CD8-positive, alpha-beta memory T cell (primary cell): ENCODE measurements at places on chromosomes 4 and X. TPM values are rescaled to one million over a fixed set of nuclear protein-coding genes. Genes with fewer than 3 reads are reported as not detected.

GRCh38 chr4:184456337-184456736 is 18.0 kb downstream of the IRF2 start:
- no peak overlapping the region for H3K4me3 ChIP-seq
- no peaks in the 10 kb centered on the region for H3K36me3 ChIP-seq
- peaks cover 81% of the 10 kb centered on the region for H3K4me1 ChIP-seq
- DNase-seq = no peak
- no peaks in the 10 kb centered on the region for H3K27me3 ChIP-seq

DNA sequence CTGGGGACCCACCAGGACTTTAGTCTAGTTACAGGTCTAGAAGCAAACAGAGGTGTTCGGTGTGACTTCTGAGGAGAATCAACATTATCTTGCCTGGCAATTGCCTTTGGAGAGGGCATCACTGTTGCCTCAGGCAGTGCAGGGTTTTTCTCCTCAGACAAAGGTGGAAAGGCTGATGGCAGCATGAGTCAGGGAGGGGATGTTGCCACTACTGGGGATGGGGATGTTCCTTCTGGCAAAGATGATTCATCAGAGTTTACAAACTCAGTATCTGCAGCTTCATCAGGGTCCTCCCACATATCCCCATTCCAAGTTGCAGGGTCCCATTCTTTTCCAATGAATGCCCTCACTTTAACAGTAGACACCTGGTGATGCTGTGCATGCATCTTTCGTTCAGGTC is 91.3 kb upstream of the GALNTL6 start:
- no peaks in the 10 kb centered on the region for H3K27me3 ChIP-seq
- no peaks in the 10 kb centered on the region for H3K36me3 ChIP-seq
- no peak for DNase-seq
- no peak overlapping the region for H3K27ac ChIP-seq

- H3K4me3 ChIP-seq = no peak overlapping the region
- no peaks in the 10 kb centered on the region for H3K36me3 ChIP-seq
- H3K4me1 ChIP-seq = no peaks in the 10 kb centered on the region
- no peak overlapping the region for H3K27ac ChIP-seq
- H3K27me3 ChIP-seq = no peaks in the 10 kb centered on the region
- no peak for DNase-seq
These were observed 31.8 kb downstream of the RNF150 start for GRCh38 chr4:141101511-141101910.

DNA sequence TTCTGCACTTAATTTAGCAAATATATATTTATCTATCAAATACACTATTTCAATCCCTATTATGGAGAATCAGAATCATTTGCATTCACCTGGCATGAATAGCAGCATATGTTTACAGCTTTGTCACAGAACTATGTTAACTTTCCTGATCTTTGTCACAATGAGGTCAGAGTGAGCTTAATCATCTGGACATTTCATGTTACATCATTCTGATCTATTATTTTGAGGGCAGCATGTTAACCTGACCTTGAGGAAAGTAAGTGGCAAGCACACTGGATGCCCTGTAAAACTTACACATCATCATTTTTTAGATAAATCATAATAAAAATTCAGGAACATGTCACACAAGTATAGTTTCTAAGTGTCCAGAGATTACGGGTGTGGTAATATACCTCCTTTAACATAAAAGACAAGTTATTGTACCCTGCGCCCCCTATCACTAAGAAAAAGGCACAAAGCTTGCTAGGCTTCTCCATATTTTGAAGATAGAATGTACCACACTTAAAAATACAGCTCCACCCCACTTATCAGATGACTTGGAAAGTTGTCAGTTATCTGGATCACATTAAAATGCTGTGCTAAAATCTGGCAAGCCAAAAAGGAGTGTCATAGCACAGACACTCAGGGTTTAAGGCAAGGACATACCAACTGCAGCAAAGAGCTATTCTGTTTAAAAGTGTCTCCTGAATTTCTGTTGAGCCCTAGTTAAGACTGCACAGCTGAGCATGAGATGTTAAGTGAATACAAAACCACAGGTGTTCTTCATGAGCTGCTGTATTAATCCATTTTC is 182.7 kb upstream of the FAT4 start:
- no peak for DNase-seq
- no peak overlapping the region for H3K4me3 ChIP-seq
- no peaks in the 10 kb centered on the region for H3K36me3 ChIP-seq
- H3K27ac ChIP-seq = no peak overlapping the region
- no peaks in the 10 kb centered on the region for H3K4me1 ChIP-seq
- no peaks in the 10 kb centered on the region for H3K27me3 ChIP-seq

DNA sequence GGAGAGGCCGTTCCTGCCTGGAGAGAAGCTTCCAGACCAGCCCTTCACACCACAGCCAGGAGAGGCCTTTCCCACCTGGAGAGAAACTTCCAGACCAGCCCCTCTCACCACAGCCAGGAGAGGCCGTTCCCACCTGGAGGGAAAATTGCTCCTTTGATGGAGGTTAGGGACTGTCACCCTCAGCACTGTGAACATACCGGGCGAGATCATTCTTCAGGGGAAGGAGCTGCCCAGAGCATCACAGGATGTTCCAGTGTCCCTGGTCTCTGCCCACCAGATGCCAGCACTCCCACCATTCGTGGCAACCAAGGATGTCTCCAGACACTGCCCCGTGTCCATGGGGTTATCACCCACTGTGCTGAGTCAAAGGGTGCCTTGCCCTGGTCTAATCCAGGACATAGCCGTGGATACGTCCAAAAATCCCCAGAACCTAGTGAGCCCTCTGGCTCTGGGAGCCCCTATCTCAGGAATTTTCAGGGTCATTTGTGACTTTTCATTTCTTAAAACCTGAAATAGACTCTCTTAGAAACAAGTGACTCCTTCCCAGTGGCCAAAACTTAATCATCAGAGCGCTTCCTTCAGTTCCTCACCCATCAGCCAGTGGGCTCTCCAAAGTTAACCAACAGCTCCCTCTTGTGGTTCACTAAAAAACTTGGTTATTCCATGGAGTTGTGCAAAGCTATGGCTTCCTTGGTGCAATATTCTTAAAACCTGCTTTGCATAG is 80.2 kb downstream of the CRMP1 start:
- H3K36me3 ChIP-seq = no peaks in the 10 kb centered on the region
- H3K4me1 ChIP-seq = no peaks in the 10 kb centered on the region
- no peak for DNase-seq
- H3K27me3 ChIP-seq = no peaks in the 10 kb centered on the region
- no peak overlapping the region for H3K27ac ChIP-seq

DNA sequence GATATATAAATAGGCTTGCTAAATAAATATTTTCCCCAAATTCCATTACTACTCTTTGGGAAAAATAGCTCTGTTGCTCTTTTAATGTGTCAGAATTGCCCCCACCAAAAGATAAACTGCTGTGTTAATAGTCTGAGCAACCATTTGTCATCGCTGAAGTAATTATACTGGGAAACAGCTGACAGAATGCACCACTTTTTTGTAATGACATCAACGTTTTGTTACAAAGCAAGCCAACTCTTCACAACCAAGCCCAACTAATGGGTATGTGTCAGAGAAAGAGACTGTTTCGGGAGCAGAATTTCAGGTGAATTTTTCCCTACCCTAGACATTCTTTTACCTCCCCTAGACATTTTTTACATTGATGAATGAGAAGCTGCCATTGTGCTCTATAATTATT is 405.0 kb upstream of the MAGEB18 start:
- no peak overlapping the region for H3K27ac ChIP-seq
- no peaks in the 10 kb centered on the region for H3K36me3 ChIP-seq
- H3K4me3 ChIP-seq = no peak overlapping the region
- H3K27me3 ChIP-seq = no peaks in the 10 kb centered on the region
- DNase-seq = no peak

GRCh38 chr4:142202404-142203332 is 566.3 kb downstream of the IL15 start:
- DNase-seq = no peak
- H3K27ac ChIP-seq = no peak overlapping the region
- peaks cover 8% of the 10 kb centered on the region for H3K36me3 ChIP-seq
- no peak overlapping the region for H3K4me3 ChIP-seq
- no peaks in the 10 kb centered on the region for H3K27me3 ChIP-seq

- H3K4me1 ChIP-seq = no peaks in the 10 kb centered on the region
- H3K27me3 ChIP-seq = no peaks in the 10 kb centered on the region
- no peak overlapping the region for H3K27ac ChIP-seq
- no peak overlapping the region for H3K4me3 ChIP-seq
These were observed 191.1 kb upstream of the NEIL3 start for GRCh38 chr4:177118596-177118995.

DNA sequence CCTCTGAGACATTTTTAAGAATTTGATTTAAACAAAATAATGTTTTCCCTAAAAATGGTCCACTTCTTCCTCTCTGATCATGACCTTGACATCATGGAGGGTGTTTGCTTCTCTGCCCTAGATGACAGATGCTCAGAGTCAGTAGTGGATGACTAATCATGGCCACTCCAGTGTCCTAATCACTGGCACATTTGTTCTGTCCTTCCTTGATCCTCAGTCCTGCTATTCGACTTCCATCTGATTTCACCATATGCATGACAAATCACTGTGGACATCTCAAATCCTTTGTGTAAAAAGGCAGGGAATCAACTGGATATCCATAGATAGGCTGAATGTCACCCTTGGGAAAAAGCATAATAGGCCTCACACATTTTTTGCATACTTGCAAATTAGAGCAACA is 9.0 kb downstream of the CRMP1 start:
- no peak overlapping the region for H3K4me3 ChIP-seq
- DNase-seq = no peak
- no peaks in the 10 kb centered on the region for H3K36me3 ChIP-seq
- peaks cover 3% of the 10 kb centered on the region for H3K27me3 ChIP-seq
- H3K27ac ChIP-seq = no peak overlapping the region

GRCh38 chrX:27276751-27277150 is 186.4 kb downstream of the PPP4R3C start:
- H3K27me3 ChIP-seq = no peaks in the 10 kb centered on the region
- H3K36me3 ChIP-seq = no peaks in the 10 kb centered on the region
- H3K4me3 ChIP-seq = no peak overlapping the region
- H3K27ac ChIP-seq = no peak overlapping the region
- DNase-seq = no peak
- no peaks in the 10 kb centered on the region for H3K4me1 ChIP-seq

DNA sequence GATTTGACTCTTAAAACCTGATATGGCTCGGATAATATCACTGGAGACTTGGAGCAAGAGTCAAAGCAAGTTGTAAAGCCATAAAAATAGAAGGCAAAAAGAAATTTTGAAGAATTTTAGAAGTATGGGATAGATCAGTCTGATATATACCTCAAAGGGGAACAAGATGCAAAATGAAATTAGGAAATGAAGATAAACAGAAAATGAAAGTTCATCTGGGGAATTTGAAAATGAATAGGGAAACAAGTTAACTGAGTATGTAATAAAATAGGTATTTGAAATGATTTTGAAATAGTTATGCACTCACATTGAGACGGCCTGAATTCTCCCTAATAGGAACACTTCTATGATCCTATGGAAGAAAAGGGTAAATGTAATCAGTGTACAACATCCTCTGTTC is 5.7 kb downstream of the CYP2U1 start:
- H3K27me3 ChIP-seq = no peaks in the 10 kb centered on the region
- no peak for DNase-seq
- no peak overlapping the region for H3K4me3 ChIP-seq
- no peak overlapping the region for H3K27ac ChIP-seq
- H3K4me1 ChIP-seq = peaks cover 10% of the 10 kb centered on the region
- H3K36me3 ChIP-seq = no peaks in the 10 kb centered on the region

The CFI gene
- total RNA-seq = not detected

The SPANXN4 gene
- not detected for total RNA-seq

The RRH gene
- 0.44 TPM for total RNA-seq

The OCRL gene
- 1.7 TPM for total RNA-seq

The BTC gene
- total RNA-seq = not detected

The SHISA3 gene
- 0.11 TPM for total RNA-seq
